ENCODE measurements at places on chromosomes 1 and 21.

GRCh38 chr1:29805122-29805895, 569.0 kb downstream of the PTPRU start:
- no peak for DNase-seq

DNA sequence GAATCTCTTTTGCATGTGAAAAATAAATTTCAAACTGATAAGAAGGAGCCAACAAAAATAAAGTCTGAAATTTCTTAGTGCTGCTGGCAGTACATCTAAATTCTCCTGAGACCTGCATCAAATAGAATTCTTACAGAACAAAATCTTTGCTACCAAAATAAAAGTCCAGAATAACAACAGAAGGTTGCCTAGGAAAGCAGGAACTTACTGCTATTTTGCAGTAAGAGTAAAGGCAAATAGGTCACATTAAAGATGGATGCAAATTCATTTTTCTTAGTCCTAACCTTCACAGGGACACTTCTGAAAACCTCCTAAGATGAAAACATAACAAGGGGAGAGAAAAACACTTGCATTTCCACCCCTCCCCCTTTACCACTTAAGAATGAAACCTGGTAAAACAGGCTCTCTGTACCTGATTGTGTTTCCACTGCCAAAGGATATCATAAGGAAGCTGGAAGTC, 59.0 kb downstream of the RUSC1 start:
- DNase-seq, result no peak

DNA sequence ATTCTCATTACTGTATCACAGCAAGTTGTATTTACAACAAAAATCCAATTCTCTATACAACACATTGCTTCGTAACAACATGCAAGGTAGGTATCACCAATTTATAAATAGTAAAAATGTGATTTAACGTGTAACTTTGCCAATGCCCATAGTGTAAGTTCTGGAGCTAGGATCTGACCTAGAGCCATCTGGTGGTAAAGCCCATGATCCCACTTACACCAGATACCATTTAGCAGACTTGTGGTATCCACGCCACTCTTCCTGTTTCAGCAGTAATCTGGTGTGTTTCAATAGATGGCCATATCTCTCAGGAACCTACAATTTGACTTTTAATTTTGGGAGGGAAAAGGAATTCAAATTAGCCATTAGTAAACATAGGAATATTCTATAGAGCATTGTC, 10.2 kb downstream of the SETSIP start:
- no peak for DNase-seq

- no peak for DNase-seq
These were observed 620.9 kb upstream of the USP24 start for GRCh38 chr1:55836086-55836485.

DNA sequence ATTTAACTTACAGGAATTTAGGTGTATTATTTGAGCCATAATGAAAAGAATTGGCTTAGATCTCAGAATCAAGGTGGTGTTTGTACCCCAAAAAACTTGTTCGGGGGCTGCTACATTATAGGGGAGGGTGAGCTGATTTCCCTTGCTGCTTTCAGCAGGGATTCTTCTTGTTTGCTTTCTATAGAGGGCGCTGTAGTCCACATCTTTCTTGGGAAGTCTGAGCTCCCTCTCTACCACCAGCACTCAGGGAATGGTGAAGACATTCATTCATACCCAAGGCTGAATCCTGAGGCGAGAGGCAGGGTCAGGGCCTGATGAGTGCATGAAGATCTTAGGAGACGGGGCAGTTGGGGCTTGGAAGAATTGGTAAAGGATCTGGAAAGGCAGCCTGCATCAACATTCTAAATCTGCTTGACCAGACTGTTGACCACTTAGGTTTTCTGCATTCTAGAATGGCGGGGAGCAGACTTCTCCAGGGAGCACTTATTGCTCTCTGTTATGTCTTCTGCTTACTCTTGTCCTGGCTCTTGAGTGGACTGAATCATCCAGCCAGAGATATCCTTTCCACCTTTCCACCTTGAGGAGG, 18.9 kb downstream of the SPATA46 start:
- no peak for DNase-seq

DNA sequence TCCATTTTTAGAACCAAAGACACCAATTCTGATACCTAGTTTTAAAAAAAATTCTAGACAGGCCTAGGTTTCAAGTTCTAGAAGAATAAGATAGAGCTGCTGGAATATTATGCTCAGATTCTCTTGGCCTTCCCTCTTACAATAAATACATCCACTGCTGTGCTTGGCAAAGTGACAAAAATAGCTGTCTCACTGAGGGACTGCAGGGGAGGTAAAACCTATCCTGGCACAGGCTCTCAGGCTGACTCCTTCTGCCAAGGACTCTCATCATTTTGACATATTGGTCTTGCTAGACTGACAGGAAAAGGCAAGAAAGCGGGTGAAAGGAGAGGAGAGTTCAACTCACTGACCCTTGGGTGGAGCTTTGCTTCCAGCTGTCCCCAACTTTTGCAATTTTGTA, 197.0 kb upstream of the LHX8 start:
- no peak for DNase-seq

DNA sequence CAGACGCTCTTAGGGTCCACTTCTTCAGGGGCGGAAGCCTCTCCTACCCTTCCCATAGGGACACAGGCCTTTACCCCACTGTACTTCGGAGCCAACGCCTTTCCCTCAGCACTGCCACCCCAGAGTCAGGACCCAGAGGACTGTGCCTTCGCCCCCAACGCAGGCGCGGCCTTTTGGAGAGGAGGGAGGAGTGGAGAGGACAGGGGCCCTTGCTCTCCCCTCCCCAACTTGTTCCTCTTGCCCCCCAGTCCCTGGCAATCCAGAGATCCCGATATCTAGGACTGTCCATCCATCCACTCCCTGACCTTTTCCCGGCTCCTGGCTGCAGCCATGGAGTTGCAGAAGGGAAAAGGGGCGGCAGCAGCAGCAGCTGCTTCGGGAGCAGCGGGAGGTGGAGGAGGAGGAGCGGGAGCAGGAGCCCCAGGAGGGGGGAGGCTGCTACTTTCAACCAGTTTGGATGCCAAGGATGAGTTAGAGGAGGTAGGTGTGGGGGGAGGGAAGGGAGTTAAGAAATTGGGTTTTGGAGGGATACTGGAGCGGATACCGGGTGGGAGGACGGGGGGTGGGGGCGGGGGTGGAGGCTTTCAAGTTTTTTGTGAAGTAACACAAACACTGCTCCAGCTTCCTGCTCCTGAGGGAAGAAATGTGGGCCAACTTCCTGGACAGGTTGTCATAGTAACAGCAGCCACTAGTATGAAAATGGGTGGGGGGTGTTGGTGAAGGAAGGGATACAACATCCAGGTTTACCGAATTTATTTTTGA, 636 bp downstream of the INTS3 start:
- DNase-seq, result peak; percentile 27

DNA sequence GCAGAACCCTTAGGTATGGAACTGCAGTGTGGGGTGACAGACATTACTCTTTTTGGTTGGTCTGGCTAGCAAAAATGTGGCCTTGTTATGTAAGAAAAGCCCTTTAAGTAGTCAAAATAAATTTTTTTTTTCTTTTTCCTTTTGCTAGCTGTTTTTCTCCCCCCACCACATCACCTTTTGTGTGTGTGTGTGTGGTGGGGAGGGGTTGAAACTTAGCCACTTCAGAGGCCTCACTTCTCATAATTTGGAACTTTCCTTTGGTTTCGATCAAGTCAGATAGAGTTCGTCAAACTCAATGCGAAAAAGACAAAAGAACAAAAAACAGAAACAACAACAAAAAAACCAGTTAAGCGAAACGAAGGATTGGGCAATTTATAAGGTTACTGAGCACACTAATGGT, 1.9 kb upstream of the PRMT2 start:
- DNase-seq, result no peak

DNA sequence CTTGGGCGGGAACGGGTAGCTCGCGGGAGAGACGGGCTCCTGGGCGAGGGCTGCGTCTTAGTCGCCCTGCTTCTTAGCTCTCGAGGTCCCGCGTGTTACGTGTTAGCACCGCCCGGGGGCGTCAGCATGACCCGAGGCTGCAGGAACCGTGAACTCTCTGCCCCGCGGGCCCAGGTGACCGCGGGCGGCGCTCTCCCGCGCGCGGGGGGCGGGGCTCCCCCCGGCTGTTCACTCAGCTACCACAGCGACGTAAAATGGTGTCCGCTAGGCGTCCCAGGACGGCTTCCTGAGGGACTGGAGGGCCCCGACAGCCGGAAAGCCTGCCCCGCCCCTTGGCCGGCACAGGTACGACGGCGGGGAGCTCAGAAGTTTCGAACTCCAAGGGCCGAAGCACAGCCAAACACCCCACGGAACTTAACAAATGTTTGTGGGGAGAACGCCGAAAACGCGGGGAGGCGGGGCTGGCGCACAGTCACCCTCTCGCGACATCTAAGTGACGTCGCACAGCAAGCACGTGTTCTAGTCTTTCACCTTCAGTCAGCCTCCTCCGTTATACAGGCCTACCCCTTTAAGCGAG, 780 bp upstream of the RBM15 start:
- peak; percentile 91 for DNase-seq

DNA sequence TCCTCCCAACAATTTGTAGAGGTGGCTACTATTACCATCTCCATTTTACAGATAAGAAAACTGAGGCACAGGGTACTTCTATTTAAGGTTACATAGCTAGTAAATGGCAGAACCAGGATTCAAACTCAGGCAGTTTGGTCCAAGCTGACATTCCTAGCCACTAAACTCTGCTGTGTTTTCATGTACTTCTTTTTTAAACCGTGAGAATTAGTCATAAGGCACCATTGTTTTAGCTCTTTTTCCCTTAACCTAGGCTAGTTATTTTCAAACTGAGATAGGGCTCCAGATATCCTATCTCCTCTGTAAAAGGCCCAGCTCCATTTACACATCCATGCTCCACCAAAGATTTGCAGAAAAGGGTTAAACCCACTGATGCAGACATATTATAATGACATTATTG, 92.9 kb downstream of the PTPN14 start:
- DNase-seq, result no peak

GRCh38 chr1:99347041-99347684, 82.9 kb downstream of the PLPPR4 start:
- no peak for DNase-seq

- no peak for DNase-seq
These were observed 1.4 kb downstream of the SLC22A15 start for GRCh38 chr1:115977499-115978258.

- no peak for DNase-seq
These were observed 14.6 kb upstream of the SLC6A17 start for GRCh38 chr1:110135666-110136065.

DNA sequence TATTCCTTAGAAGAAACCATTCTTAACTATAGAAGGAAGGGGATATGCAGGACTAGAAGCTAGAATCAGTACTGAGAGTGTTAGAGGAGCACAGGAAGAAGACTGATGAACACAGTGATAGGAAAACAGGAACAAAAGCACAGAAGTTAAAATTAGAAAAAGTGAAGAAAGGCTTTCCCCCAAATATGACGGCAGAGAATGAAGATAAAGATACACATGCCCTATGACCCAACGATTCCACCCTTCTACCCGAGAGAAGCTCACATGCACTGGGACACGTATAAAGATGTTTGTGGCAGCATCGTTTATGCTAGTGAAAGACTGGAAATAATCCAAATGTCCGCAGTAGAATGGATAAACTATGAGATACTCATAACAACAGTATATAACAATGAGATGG, 74.2 kb downstream of the DTL start:
- DNase-seq, result no peak

DNA sequence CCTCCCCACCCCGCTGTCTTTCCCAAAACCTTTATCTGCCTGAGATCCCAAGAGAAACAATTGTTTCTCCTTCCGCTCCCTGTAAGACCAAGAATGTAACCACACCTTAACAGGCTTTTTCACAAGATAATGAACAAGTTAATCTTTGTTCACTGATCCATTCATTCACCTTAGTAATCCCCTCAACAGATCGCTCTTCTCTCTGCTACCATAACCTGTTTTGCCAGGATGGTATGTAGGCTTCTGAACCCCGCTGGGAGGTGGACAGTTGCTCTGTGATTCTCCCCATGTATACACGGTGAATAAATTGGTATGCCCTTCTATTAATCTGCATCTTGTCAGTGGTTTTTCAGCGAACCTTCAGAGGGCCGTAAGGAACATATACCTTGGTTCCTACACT, 18.7 kb upstream of the RGSL1 start:
- DNase-seq, result no peak

DNA sequence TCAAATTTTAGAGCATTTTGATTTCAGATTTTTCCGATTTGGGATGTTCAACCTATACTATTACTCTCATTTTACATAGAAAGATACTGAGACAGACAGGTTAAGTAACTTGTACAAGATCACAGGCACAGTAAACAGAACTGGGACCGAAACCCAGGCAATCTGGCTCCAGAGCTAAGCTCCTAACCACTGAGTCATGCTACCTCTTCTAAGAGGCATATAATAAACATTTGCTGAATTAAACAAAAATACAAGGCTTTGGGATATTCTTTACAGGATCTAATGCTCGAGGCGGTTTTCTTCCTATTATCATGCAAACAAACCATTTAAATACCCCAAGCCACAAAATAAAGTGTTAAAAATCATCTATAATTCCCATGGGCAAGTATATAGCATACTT, 50.3 kb downstream of the MCOLN2 start:
- DNase-seq, result no peak

GRCh38 chr1:83923553-83923952, 75.4 kb downstream of the TTLL7 start:
- DNase-seq, result no peak

GRCh38 chr1:224205438-224205840, 22.4 kb downstream of the DEGS1 start:
- peak; percentile 5 for DNase-seq

DNA sequence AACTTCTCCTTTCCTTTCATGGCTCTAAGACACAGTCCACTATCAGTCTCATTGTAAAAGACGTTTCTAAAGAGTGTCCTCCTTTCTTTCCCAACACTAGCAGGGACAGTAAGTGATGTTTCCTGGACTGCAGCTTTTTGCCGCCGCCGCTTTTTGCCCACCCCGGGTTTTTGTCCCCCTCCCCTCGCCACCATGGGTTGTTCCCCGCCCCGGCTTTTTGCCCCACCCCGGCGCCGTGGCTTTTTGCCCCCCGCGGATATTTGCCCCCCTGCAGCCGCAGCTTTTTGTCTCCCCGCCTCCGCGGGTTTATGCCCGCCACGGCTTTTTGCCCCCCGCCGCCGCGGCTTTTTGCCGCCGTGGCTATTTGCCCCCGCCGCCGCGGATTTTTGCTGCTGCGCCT, 95.2 kb downstream of the TPTE start:
- DNase-seq, result no peak

Measured in activated CD4-positive, alpha-beta T cell treated with anti-CD3 and anti-CD28 coated beads, Interleukin-2, amount 50 U/mL, for 4 hours (primary cell).